ENCODE measurements at places on chromosomes 13 and 19.

GRCh38 chr13:51240178-51240577, 18.0 kb downstream of the FAM124A start:
- no peak for DNase-seq

GRCh38 chr13:99990126-99990977, 8.8 kb downstream of the ZIC2 start:
- DNase-seq, result no peak

DNA sequence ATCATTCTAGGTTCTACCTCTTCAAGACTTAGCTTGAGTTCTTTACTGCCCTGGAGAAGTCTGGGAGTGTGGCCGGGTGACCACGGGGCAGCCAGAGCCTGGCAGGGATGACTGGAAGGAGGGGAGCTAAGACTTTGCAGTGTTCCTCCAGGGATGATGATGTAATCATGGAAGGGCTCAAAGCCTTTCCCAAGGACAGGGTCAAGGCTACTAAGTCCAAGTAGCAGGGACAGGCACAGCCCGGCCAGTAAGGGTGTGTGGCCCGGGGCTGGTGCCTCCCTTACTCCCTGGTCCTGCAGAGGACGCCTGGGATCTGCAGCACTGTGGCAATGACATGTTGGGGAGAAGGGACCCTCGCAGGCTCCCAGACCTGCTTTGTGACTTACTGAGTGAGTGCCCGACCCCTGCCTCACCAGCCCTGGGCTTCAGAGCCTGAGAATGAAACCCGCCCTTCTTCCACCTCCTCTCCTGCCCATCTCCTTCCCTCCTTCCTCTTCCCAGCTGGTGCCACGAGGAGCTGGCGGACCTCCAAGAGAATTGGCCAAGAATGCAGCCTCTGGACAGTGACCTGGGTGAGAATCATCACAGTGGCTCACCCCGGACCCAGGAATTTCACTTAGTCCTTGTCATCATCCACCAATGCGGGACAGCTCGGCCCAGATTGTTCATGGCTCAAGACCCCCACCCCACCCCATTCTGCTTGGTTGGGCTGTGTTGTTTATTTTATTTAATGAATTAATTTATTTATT, 15.6 kb upstream of the FBXO17 start:
- DNase-seq, result no peak

DNA sequence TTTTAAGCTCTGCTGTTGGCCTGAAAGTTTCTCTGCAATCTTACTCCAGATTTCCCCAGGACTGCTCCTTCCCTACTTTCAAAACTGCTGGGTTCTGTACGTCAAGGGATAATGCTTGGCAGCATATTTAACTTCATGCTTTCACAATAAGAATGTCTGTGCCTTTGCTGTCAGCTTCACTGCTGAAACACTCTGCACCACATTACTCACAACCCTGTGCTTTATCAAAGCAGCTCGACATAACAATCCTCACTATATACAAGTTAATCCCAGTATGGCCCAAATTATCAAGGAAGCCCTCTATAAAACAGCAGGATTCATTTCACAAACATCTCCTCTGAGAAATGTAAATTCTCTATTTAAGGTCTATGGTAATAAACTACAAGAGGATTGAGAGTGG, 17.5 kb downstream of the LATS2 start:
- no peak for DNase-seq

- no peak for DNase-seq
Measured at GRCh38 chr19:39827216-39827615, 6.7 kb downstream of the DYRK1B start.

DNA sequence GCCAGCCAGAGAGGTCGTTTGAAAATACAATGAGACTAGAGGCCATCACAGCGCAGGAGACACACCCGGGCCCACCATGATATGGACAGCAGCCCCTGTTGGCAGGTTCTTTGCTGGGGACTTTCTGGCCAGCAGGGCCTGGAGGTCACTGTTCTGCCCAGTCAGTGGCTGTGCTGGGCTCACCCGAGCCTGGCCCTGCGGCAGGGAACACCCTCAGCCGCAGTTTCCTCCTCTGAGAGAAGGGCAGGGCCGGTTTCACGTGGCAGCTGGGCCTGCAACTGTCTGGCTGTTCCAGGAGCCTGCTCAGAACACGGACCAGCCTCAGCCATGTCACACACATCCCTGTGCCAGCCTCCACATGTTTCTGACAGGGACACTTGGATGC, 39.4 kb downstream of the ADPRHL1 start:
- no peak for DNase-seq

DNA sequence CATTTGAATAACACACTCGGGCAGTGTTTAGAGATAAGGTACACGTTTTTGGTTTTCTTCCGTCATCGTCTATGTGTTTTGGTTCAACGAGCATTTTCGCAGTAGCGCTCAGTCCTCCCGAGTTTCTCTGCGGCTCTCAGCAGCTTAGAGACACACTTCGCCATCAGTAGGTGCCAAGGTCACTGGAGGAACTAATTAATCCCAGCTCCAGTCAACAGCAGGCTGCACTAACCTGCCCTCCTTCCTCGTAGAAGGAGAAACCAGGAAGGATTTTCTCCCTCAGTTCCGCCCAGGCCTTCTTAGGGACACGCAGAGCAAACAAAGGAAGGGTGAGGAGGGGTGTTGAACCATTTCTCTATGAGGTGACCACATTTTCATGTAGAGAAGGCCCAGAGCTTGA, 12.6 kb downstream of the MBNL2 start:
- DNase-seq, result no peak

GRCh38 chr19:5001615-5002014, 32.7 kb downstream of the KDM4B start:
- no peak for DNase-seq

DNA sequence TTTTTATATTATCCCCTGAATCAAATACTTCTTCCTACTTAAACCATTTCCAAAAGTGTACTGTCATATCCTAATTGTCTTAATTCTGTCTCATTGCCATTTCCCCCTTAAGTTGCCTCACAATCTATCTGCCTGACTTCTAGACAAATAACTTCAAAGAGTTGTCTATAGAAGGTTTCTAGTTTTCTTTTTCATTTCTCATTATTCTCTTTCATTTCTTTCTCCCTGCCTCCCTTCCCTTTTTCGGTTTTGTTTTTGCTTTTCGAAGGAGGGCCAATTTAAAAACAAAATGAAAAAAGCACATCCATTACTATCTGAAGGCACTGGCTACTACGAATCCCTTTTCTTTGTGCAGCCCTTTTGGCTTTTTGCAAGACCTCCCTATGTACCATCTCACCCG, 367.2 kb downstream of the DNAJC15 start:
- no peak for DNase-seq
